ENCODE measurements at places on chromosomes 12 and 14. TPM values are rescaled to one million over a fixed set of nuclear protein-coding genes. Genes with fewer than 3 reads are reported as not detected.

The AHNAK2 gene
- 91.8 TPM for total RNA-seq

- DNase-seq = no peak
These were observed 94.8 kb downstream of the BMP4 start for GRCh38 chr14:53861781-53862180.

- no peak for DNase-seq
These were observed 106.7 kb downstream of the PTPN11 start for GRCh38 chr12:112525426-112525809.

The PPP1CC gene
- total RNA-seq = 156 TPM

The SAMD4A gene
- 26.4 TPM for total RNA-seq
